ENCODE measurements at places on chromosomes 11 and 22.
A peak's percentile ranks its signal among the peaks of the same experiment; 100 is the strongest.

DNA sequence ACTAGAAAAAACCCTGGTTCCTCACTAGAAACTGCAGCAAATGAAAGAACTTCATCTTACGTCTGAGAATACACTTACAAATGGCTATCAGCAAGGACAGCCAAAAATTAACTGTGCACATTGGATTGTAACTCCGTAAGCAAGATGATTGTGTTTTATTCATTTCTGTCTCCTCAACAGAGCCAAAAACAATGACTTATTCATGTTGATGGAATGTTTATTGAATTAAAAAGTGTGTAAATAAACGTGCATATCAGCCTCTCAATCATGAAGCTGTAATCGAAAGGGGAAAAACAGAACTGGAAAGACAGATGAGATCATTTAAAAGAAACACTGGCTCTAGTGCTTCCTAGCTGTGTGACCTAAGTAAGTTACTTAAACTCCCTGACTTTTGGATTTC, 307.5 kb upstream of the ZC3H12C start:
- DNase-seq: no peak

DNA sequence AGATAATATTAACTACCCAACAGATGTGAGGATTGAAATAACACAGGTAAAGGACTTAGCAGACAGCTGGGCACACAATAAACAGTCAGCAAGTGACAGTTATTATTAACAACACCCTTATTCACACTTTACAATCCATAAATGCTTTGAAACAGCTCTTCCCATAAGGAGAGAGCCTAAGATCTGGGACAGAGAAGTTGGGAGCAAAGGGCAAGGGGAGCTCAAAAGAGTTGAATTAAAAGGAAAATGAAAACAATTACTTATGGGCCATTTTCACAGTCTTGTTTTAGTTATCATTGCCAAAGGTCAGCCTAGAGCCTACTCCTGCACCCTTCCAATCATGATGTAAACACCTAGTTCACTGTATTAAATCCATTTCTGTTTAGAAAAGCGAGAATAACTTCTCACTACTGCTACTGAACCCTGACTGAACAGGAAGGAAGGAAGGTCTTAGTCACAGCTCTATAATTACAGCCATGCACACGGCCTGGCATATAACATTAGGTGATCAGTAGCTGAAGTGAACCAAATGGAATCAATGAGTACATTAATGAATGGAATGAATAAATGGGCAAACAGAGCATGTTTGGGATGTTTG, 111.3 kb downstream of the PLEKHA7 start:
- DNase-seq: no peak

GRCh38 chr22:37634417-37634924, 5.0 kb upstream of the SH3BP1 start:
- DNase-seq: peak; percentile 60

DNA sequence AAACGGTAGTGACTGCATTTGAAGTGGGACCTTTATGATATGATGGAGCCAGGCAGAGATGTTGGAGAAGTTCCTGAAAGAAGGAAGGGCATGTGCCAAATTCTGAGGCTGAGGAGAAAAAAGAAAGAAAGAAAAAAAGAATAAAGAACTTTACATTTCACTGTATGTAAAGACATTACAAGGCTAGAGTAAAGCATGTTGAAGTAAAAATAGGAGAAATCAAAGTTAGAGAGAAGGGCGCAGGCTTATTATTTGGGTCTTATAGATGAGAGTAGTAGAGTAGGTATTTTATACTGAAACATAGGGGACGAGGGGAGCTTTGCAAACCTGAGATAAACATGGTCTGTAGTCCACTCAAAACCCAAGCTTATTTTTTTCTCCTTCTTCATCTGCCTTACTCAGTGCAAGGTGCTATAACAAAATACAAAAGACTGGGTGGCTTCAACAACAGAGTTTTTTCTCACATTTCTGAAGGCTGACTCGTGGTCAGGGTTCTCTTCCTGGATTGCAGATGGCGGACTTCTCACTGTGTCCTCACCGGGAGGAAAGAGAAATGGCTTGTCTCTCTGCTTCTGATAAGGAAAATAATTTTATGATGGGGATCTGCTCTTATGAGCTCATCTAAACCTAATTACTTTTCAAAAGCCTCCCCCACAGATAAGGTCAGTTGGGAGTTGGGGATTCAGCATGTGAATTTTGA, 2.7 kb downstream of the HBG1 start:
- no peak for DNase-seq

- DNase-seq: no peak
Observed at GRCh38 chr11:86926975-86927374, 28.2 kb downstream of the FZD4 start.

GRCh38 chr11:63022441-63022840, 6.8 kb upstream of the SLC22A8 start:
- DNase-seq: no peak

DNA sequence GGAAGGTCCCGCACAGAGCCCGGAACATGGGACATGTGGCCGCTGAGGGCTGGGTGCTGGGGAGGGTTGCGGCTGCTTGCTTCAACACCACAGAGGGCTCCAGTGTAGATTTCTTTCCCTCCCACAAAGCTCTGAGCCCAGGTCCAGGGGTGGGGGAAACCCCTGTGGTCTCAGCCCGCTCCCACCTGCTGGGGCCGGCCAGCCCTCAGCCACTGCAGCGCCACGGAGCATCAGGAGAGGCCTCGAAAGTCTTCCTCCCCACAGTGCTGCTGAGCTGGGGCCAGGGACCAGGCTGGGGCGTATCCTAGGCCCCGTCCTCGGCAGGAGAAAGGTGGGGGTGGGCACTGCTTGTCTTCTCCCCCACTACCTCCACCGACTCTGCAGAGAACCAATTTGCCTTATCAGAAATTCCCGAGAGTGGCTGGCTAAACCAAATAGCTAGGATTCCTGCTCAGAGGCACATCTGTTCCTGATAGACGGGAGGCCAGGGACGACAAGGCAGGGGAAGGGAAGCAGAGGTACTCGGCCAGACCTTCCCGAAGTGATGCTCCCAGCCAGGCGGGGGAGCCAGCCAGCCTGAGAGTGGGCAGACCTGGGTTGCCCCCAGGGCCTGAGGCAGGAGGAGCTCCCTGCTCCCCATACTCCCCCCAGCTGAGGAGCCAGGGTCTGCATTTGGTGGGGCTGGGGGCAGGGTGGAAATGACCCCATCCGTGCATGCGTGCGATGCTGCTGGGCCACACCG, 18.7 kb downstream of the IGF2 start:
- DNase-seq: no peak

GRCh38 chr22:33555814-33556522, 364.3 kb downstream of the LARGE1 start:
- DNase-seq: no peak

GRCh38 chr22:17077255-17077654, 7.5 kb upstream of the IL17RA start:
- no peak for DNase-seq

GRCh38 chr22:49347376-49347775, 480.3 kb downstream of the BRD1 start:
- no peak for DNase-seq

DNA sequence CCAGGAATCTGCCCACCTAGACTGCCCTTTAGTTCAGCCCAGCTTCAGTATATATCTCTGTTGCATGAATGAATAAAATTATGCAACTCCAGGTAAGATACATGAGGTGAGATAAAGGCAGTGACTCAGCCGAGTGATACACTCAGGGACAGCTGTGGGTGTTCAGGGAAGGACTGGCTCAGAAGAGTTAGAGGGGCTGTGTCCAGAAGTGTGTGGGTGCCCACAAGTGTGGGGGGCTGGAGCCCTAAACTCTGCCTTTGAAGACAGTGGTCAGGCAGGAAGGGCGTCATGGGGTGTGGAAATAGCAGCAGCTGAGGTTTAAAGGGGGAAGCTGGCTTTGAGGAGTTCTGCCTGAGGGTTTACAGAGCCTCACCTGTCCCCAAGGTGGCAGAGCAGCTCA, 8.3 kb downstream of the FTH1 start:
- no peak for DNase-seq

GRCh38 chr22:36862251-36863242, 1.7 kb downstream of the NCF4 start:
- DNase-seq: peak; percentile 84

DNA sequence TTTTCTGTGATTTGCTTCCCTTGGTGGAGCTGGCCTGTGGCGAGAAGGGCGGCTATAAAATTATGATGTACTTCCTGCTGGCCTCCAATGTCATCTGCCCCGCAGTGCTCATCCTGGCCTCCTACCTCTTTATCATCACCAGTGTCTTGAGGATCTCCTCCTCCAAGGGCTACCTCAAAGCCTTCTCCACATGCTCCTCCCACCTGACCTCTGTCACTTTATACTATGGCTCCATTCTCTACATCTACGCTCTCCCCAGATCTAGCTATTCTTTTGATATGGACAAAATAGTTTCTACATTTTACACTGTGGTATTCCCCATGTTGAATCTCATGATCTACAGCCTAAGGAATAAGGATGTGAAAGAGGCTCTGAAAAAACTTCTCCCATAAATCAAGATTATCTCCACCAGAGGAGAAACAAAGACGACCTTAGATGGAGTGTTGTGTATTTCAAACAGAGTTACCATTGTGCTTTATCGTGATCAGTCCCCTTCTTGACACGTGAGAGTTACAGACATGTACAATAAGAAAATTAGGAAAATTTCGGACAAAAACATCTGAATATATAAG, 2.1 kb downstream of the OR9G1 start:
- no peak for DNase-seq

DNA sequence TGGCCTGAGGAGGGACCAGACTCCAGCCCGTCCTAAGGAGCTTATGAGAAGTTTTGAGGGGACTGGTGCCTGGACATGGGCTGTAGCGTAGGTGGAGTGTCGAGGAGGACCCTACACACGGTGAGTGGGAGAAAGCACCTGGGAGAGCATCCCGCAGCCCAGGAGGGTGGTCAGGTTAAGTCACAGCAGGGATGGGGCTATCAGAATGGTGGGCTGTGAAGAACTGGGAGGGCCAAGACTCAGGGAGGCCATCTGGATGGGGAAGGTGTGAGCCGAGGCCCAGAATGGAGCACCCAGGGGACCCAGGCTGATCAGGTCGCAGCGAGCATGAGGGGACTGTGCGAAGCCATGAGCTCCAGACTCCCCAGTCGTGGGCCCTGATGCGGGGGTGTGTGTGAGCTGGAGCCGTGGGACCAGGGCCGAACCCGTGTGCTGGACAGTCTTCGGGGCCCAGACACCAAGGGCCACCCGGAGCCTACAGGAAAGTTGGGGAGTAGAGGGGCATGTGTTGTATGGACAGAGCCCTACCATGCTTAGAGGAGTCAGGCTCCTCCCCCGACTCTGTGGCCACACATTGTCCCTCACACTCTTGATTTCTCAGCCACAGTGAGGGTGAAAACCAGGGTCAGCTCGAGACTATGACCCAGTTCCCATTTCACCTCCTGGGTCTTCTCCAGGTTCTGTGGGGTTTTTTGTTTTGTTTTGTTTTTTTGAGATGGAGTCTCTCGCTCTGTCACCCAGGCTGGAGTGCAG, 54.3 kb downstream of the BCR start:
- DNase-seq: no peak

DNA sequence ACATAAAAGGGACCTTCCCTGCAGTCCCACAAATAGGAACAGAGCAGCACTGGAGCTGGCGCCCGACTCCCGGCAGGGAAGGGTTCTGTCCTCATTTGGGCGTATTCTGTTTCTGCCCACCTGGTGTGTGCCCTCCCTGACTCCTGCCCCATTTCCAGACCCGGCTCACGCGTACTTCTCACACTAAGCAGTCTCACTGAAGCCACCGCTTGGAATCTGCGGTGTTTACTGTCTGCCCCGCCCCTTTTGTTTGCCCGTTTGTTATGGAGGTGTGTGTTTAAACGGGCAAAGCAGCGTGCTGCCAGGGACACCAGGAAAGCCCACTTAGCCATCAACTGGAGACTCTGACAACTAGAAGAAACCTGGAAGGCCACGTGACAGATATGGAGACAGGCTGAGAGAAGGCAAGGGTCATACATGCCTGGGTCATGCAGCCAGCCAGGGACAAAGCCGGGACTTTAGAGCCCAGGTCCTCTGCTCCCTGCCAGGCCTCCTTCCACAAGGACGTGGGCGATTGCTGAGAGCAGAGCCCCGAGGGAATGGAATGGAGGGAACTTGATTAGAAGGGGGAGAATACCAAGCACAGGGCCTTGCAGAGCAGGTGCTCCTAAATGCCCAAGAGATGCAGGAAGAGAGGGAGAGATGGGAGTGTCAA, 8.7 kb upstream of the EFCAB6 start:
- no peak for DNase-seq

- DNase-seq: peak; percentile 58
Observed at GRCh38 chr22:50531546-50531961, 1.7 kb upstream of the TYMP start.

DNA sequence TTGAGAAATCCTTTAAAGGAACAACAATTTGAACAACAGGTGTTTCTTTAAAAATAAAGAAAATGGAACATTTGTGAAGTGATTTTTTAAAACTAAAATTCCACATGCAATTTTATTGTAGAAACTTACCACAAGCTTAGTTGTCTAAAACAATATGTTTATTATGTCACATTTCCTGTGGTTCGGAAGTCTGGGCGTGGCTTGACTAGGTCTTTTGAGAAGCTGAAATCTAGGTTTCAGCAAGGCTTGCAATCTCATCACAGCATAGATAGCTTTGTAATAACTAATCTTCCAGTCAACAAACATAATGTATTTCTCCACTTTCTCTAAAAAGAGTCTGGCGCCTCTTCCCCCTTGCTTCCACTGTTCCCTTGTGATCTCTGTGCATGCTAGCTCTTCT, 27.0 kb downstream of the MS4A6A start:
- peak; percentile 47 for DNase-seq

DNA sequence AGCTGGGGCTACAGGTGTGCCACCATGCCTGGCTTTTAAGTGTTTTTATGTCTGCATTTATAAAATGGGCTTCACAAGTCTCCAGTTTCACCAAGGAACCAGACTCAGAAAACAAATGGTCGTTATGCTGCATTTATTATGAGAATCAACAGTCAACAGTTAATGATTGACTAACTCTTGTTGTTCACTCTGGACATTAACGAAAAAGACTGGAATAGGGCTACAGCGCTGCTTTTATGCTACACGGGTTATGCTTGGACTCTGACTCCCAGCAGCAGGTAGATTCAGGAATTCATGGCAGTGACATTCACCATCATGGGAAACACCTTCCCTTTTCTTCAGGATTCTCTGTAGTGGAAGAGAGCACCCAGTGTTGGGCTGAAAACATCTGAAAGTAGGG, 44.4 kb upstream of the CHKA start:
- no peak for DNase-seq

DNA sequence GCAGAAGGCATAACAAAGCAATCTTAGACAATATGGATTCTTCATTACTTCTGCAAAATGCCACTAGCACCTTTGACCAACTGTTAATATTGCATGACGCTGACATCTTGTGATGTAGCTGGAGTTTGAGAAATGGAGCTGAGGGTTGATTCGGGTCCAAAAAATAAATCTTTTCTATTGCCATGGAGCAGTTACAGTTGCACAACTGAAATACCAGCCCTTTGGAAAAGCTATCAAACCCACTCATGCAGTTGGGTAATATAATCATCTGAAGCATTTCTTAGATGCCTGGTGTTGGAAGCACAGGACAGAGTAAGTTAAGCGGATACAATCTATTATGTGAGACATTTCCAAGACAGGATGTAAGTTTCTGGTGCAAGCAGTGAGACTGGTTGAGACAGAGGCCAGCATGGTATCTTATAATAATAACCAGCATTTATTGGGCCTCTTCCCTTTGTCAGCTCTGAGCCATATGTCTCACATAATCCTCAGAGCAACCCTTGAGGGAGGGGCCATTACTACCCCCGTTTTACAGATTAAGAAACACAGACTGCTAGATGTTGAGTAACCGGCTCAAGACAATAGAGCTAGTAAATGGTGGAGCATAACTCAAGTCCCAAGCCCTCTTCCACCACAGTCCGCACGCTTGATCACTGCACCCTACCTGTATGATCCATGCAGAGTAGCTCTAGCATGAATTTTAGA, 74.9 kb upstream of the CAPRIN1 start:
- no peak for DNase-seq

All from hematopoietic multipotent progenitor cell treated with erythropoietin and hydrocortisone succinate and interleukin-3 and kit ligand, for 6 days (in vitro differentiated cells).